ENCODE measurements at places on chromosomes 2 and 18.

DNA sequence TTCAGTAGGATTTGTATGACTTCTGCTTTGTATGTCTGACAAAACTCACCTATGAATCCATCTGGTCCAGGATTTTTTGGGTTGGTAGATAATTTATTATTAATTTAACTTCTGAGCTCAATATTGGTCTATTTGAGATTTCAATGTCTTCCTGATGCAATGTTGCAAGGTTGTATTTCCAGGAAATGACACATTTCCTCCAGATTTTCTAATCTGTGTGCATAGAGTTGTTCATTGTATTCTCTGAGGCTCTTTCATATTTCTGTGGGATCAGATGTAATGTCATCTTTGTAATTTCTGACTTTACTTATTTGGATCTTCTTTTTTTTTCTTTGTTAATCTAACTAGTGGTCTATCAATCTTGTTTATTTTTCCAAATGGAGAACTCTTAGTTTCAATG is 584.7 kb upstream of the SETBP1 start:
- DNase-seq = no peak

DNA sequence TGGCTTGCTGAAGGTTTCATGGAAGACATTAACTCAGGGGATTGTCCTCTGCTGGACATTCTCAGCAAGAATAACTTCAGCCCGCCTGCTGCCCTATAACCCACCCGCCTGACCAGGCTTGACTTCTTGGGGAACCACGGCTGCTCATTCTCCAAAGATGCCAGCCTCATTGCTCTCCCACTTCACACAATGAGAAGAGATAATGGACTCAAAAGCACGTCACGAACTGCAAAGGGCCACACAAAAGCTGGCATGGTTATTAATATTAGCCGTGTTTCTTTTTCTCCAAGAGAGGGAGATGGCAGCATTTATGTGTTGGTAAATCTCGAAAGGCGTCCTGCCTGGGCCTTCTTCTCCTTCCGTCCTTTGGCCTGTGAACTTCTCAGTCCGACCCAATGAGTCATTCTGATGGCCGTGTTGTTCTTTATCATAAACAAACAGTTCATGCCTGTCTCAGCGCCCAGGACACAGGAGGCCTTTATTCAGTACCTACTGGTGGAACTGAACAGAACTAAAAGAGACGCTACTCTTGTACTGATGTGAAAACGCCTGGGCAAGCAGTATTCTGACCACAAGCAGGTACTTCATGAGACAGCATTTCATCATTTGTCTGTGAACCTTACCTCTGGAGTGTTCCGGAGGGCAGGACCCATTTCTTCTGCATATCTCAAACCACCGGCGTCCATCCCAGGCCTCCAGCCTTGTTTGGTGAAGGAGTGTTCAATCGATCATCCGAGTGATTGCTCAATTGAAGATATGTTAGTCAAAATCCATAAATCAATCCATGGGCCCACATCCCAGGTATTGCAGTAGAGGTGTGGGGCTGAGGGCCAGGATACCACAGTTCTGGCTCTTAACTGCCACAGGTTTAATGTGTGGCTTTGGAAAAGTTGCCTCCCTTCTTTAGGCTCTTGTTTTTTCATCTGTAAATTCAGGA is 25.1 kb upstream of the KLHL29 start:
- DNase-seq = no peak

- DNase-seq = no peak
Measured at GRCh38 chr18:3572761-3573160, 122.8 kb downstream of the TGIF1 start.

- no peak for DNase-seq
Measured at GRCh38 chr2:199452260-199452990, 5.3 kb downstream of the SATB2 start.

GRCh38 chr2:24083567-24084385 is 858 bp downstream of the TP53I3 start:
- DNase-seq = peak; percentile 5

DNA sequence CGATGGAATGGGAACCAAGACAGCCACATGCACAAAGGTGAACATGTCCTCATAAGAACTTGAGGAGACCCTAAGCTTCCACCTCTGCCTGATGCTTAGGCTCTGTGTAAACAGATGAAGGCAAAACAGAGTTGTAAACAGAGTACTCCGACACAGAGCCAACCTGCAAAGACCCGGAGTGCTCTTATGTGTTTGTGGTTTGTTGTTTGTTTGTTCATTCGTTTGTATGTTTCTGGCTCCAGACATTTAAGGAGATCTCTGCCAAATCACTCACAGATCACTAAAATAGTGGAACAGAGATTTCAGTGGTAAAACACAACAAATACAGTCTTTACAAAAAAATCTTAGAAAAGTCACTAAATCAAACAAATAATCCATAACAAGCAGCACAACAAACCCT is 294.9 kb downstream of the EIPR1 start:
- no peak for DNase-seq

GRCh38 chr2:44532031-44532430 is 170.3 kb downstream of the CAMKMT start:
- no peak for DNase-seq

GRCh38 chr18:23793985-23794867 is 105.0 kb downstream of the LAMA3 start:
- no peak for DNase-seq

- DNase-seq = no peak
Measured at GRCh38 chr18:26551695-26552081, 3.3 kb upstream of the KCTD1 start.

GRCh38 chr2:18473241-18474181 is 86.9 kb downstream of the RDH14 start:
- no peak for DNase-seq

DNA sequence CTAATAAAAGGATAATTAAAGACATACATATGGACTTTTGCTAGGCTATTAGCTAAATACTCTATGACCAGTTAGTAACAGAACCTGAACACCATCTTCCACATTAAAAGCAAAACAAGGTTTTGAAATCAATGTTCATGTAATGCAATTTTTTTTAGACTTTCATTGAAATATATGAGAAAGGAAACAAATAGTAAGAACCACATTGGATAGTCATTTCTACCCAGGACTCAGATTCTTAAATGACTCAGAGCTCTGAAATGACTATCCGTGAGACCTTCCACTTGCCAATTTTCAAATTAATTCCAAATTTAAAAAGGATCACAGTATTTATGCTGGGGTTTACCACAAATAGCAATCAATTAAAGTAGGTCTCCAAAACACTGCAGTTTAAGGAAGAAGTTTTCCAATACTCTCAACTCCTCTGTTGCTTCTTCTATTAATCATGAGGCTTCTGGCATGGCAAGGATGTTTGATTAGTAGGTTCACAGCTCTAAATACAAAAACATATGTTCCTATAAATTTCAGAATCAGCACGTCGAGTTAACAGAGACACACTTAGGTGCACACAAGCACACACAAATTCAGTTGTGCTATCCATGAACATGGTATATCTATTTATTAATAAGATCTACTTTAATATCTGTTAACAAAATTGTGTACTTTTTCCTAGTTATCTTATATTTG is 841.0 kb downstream of the RNF144A start:
- no peak for DNase-seq

GRCh38 chr2:235002198-235003095 is 50.6 kb downstream of the SH3BP4 start:
- DNase-seq = no peak

GRCh38 chr2:51401546-51401945 is 369.6 kb upstream of the NRXN1 start:
- DNase-seq = no peak

GRCh38 chr2:233140978-233141377 is 80.8 kb downstream of the INPP5D start:
- DNase-seq = no peak

GRCh38 chr2:140580532-140581151 is 1550.2 kb downstream of the LRP1B start:
- no peak for DNase-seq

Measured in T follicular helper cell (primary cell).